ENCODE measurements at places on chromosomes 5 and 9.

GRCh38 chr9:91496351-91496750 lies 72.7 kb upstream of the NFIL3 start:
- no peak for DNase-seq

DNA sequence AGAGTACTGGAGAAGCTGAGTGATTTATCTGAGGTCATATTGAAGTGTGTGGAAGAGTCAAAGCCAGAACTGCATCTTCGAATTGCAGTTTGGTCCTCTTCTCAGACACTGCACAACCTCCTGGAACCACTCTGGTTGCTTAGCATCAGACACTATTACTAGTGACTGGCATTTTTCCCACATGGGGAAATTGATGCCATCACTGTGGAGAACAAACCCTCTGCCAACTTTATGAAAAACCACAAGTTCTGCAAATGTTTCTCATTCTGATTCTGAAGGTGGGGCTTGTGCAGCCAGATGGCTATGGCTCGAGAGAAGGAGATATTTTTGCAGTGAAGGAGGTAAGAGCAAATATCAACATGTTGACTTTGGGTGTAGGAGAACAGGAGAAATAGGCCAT lies 67.2 kb downstream of the KCTD16 start:
- no peak for DNase-seq

DNA sequence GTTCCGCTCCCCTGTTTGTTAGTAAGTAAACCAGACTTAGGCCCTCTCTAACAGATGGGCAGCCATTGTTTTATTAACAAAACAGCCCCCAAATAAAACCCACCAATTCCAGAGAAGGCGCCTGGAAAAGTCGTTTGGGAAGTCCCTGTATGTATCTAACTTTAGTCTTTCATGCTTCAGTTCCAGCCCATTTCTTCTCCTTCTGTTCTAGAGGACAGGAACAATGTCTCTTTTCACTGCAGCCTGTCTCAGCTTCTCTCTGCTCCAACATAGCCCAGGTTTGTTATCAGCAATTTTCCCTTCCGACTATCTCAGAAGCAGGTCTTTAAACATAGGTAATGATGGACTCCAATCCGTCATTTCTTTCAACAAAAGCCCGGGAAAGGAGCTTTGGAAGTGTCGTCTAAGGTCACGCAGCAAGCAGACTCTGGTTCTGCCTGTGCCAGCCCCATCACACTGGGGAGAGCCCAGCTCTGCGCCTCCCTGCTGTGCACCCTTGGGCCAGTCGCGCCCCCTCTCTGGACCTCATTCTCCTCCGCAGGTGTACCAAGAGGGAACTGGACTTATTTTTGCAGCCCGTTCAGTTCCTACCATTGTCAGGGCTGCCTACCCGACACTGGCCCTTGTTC lies 9.6 kb upstream of the AKNA start:
- DNase-seq: no peak

DNA sequence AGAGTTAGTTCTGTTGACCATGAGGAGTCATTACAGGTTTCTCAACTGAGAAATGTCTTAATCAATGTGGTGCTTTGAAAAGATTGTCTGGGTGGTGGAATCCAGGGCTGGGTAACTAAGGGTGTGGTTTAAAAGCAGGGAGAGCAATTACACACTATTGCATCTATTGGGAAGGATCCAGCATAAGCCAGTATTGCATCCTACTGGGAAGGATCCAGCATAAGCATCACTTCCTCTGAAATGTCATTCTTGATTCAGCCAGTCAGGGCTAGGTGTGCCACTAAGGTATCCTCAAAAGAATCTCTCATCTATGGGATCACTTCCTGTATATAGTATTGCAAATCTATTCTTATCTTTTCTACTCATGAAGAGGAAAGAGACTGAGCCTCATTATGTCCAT lies 38.6 kb downstream of the ELOVL7 start:
- DNase-seq: no peak
